Motor neuron (in vitro differentiated cells): ENCODE measurements at places on chromosomes 11 and 22. TPM values are rescaled to one million over a fixed set of nuclear protein-coding genes. Genes with fewer than 3 reads are reported as not detected.
A peak's percentile ranks its signal among the peaks of the same experiment; 100 is the strongest.

DNA sequence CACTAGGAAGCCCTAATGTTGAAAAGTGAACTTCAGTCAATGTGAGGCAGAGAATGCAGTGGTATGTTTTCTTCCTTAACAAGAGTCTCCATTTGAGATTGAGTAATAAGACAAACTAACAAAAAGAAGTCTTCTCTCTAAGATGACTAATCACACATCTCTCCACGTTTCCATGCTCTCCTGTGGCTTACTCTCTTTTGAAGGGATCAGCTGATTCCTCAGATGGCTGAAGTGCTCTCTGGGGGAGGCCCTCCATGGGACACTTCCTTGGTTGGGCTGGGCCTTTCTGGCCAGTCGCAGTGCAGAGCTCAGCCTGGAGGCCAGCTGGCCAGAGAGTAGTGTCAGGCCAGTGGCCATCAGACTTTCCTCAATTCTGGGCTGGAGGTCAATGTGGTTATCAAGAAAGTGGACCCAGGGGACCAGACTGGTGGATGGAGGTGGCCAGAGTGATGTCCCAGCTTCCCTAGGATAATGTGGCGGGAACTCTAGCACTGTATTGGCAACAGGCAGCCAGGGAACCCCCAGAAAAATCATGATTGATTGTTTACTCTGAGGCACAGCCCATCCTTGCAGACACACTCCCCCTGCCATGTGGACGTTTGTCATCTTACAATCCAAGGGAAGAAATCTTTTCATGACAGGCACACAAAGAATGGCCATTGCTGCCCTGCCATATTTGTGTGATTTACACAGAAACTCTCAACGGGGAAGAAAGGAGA is 14.5 kb downstream of the CSRP3 start:
- peak; percentile 78 for ATAC-seq

DNA sequence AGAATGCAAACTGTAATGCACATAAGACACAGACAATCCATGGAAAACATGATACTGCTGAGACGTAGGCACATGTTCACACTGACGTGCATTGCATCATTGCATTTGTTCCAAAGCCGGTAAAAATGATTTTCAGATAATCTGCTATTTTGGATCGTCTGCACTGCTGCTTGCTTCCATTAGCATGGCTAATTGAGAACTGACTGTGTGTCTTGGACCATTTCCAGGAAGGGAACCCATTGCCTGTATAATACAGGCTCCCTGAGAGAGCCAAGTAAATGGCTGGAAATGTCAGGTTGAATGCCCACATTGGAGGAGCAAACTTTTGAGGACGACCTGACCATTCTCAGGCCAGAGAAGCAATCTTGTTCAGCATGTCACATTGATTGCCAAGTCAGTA is 304.8 kb downstream of the ST3GAL4 start:
- ATAC-seq, result no peak

NAV2 gene
- 1.6 and 1.9 TPM in 2 replicates for total RNA-seq

DNA sequence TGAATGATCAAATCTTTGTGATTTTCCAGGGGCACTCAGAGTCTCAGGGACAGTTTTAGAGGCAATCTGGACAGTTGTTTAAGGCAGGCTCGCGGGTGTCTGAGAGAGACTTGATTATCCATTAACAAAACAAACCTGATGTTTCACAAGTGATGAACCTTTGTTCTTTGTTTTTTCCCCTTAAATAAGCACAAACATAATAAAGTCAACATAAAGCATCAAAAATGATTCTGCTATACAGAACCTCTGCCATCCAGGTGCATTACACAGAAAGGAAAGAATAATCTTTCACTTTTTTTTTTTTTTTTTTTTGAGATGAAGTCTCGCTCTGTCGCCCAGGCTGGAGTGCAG is 13.2 kb downstream of the BID start:
- ATAC-seq, result no peak

DNA sequence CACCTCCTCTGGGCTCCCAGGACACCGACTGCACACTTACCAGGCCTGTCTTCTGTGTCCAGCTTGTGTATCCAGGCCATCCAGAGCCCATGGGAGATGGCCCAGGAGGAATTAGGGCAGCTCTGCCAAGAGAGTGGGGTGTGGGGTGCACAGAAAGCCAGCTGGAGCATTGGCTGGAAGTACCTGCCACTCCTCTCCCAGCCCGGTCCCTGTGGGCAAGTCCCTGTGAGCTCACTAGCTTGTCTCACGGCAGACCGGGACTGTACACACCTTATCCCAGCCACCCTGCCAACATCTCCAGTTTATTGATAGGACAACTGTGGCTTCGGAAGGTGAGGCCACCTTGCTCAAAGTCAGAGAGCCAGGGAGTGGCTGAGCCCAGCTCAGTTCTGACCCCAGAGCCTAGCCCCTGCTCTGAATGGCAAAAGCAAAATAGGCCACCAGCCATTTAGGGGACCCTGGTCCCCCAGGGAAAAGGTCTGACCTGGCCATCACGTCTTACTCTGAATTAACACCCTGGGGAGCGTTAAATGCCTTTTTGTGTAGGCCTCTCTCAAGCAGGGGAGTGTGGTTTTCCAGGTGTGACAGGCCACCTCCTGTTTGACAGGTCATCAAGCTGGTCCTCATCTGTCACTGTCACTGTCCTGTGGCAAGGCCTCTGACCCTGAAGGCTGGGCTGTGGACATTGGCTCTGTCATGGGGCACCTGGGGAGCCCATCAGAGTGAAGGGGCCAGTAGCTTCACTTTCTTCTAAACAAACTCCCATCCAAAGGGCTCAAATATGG is 15.1 kb downstream of the UQCR10 start:
- ATAC-seq, result no peak

CRYBA4 gene
- 1.2 TPM in 1 of 2 replicates, not detected in the other for total RNA-seq

DNA sequence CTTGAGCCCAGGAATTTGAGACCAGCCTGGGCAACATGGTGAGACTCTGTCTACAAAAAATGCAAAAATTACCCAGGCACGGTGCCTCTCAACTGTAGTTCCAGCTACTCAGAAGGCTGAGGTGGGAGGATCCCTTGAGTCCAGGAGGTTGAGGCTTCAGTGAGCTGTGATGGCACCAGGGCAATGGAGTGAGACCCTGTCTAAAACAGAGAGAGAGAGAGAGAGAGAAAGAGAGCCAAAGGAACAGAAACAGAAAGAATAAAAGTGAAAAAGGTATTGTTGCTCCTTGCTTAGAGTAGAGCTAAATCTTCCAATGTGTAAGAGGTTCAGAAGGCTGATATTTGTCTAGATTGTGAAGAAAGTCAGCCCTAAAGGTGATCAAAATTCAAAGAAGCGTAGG is 8.9 kb upstream of the ETS1 start:
- ATAC-seq, result no peak

DNA sequence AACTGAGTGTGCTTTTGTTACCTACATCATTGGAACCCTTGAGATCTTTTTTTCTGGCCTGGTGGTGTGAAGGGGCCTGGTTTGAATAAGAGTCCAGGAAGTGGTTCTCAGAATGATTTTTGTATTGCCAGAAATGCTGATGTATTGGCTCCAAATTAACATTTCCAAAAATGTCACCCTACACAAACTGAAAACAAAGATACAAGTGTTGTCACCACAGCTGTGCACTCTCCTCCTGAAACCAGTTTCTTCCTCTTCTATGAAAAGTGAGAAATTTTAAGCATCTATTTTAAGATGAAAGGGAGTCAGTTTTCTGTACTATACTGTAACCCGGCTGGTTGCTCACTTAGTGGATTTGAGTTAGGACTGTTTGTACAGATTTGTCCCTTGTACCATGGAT is 218.8 kb downstream of the PGR start:
- no peak for ATAC-seq

GRCh38 chr11:118614511-118614910 is 7.1 kb downstream of the PHLDB1 start:
- ATAC-seq, result no peak

NCF4 gene
- 0.14 and 0.21 TPM in 2 replicates for total RNA-seq

LAYN gene
- total RNA-seq, result 0.21 and 0.49 TPM in 2 replicates

DNA sequence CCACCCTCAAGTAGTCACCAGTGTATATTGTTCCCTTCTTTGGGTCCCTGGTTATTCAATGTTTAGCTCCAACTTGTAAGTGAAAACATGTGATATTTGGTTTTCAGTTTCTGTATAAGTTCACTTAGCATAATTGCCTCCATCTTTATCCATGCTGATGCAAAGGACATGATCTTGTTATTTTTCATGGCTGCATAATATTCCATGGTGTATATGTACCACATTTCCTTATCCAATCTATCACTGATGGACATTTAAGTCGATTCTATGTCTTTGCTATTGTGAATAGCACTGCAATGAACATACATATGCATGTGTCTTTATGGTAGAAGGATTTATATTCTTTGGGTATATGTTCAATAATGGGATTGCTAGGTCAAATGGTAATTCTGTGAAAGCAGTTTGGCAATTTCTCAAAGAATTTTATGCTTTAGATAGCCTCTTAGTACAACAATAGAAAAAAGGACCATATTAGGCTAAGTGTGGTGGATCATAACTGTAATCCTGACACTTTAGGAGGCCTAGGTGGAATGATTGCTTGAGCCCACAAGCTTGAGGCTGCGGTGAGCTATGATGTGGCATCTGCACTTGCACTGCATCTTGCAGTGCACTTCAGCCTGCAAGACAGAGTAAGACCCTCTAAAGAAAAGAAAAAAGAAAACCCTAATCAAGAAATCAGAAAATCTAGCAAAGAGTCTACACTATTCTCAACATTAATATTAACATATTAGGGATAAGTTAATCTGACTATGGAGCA is 468.5 kb upstream of the FAT3 start:
- ATAC-seq, result no peak

OSBP gene
- 44.6 and 50.1 TPM in 2 replicates for total RNA-seq

DNA sequence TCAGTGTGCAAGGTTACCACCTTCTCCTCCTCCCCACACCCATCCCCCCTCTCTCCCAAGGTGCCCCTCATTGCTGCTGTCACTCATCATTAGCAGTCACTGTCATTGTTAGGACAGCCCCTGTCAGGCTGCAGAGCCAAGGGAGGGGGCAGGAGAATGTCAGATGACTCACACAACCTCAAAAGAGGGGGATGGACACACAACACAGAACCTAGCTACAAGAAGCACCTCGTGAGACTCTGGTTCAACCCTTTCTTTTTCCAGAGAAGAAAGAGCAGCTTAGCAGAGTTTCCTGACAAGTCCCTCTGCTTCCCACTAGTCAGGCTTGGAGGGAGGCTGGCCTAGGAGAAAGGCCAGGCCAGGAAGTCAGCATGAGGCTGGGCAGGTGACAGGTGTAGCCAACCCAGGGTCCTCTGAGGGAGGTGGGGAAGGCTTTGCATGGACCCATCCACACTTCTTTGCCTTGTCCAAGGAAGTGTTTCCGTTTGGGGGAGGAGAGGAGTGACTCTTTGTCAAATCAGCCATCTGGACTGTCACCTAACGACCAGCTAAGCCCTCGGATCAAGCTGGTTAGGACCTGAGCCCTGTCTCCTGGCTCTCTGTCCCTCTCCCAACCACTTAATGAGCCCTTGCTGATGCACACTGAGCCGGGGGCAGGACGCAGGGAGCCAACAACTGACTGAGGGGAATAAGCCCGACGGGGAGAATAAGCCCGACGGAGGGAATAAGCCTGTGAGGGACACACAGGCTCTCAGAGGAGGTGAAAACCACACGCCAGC is 18.3 kb downstream of the ADORA2A start:
- ATAC-seq, result peak; percentile 85

GRCh38 chr22:20807315-20807752 is 33.4 kb downstream of the SERPIND1 start:
- ATAC-seq, result peak; percentile 30

GRCh38 chr11:84437071-84437980 is 1151.2 kb upstream of the CCDC90B start:
- ATAC-seq, result no peak

VSIG10L2 gene
- total RNA-seq, result 0.22 TPM in 1 of 2 replicates, not detected in the other

DNA sequence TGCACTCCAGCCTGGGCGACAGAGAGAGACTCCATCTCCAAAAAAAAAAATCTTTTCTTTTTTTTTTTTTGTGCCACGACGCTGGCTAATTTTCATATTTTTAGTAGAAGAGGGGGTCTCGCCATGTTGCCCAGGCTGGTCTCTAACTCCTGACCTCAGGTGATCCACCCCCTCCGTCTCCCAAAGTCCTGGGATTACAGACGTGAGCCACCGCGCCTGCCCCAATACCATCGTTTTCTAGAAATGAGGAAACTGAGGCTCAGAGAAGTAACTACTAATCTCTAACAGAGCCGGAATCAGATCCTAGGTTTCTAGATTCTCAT is 13.5 kb downstream of the SSH3 start:
- ATAC-seq, result no peak

DNA sequence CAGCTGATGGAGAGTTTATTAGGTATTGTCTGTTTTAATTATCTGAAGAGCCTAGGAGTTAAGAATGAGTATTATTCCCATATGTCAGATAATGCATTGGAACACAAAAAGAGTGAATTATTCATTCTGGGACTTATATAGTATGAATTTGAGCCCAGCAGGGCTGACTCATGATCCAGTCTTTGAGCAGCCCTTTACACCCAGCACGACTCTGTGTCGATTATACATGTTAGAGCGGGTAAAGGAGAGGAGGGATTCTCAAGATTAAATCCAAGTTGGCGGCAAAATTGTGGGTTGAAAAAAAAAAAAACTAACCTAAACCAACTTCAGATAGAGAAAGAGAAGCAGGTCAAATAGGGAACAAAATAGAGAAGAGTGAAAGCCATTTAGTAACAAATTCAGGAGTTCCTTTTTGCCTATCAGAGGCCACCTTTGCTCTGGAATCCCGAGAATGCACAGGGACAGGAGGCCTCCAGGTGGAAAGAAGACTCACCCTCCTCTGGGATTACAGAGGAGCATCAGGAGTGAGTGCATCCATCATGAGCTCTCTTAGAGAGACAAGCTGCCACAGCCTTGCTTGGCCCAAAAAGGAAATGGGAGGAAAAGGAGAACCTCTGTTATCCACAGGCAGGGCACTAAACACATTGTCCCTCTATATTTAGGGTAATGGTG is 3.1 kb downstream of the MRGPRX1 start:
- no peak for ATAC-seq

DNA sequence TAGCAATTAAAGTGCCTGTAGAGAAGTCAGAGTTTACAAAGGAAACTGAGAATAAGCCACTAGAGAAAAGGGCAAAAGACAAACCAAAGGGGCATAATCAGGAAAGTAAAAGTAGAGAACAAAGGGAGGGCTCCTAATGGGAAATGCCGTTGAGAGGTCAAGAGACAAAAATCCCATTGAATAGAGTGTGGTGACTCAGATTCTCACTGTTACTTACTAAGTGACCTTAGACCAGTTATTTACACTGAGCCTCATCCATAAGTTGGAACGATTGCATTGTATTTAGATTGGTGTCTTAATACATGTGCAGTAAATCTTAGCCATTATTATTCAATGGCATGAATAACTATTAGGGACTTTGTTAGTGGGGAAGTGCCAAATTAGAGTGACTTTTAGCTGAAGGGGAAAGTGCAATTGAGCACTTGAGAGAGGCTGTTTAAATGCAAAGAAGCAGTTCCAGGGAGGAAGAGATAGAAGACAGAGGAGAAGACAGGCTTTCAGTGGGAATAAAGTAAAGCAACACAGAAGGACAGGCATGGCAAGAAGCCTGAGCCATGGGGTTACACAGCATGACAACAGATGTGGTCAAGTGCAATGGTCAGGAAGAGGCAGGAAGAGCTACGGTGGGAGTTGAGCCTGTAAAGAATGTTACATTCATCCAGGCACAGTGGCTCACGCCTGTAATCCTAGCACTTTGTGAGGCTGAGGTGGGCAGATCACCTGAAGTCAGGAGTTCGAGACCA is 82.6 kb downstream of the UBASH3B start:
- ATAC-seq, result peak; percentile 49

GRCh38 chr11:44681698-44682097 is 45.1 kb upstream of the TSPAN18 start:
- ATAC-seq, result no peak
